ENCODE measurements at places on chromosomes 7 and 10.

- no peak for DNase-seq
These were observed 11.8 kb upstream of the TNRC18 start for GRCh38 chr7:5435291-5436002.

- no peak for DNase-seq
These were observed 1521.3 kb downstream of the REEP3 start for GRCh38 chr10:65042496-65042895.

DNA sequence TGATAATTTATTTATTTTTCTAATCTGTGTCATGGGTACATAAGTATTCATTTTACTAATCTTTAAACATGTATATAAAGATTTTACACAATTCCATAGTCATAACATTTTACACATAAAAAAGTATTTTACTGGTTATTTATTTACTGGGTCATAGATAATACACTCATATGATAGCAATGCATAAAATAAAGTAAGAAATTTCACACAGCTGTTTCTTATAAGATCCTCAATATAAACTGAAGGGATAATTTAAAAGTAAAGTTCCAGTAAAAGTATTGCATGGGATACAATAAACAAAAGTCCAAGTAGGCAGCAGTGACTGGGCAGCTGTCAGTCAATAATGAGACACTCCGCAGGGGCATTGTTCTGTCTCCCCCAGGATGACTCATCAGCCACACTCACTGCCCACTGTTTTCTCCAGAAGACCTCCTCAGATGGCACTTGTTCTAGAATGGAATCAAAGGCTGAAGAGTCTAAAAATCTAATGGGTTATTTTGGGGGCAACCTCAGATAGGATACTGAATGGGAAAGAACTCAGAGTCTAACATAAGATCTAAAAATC lies 32.7 kb downstream of the DPY19L1 start:
- no peak for DNase-seq

- DNase-seq = no peak
These were observed 10.2 kb upstream of the HSPA12A start for GRCh38 chr10:116752563-116752962.

DNA sequence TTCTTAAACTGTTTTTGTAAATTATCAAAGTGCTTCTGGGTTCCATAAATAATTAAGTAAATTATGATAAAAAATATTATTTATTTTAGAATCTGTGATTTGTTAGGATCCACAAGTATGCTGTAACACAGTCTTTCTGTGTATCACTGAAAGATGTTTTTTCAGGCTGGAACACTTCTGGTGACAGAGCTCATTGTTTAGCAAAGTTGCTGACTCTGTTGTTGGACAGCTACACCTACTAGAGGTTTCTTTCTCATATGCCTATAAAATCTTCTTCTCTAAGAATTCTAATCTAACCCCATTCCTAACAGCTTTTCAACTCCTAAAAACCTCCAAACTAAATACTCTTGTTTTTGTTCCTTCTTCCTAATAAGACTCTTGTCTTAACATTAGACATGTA lies 176.8 kb downstream of the THSD7A start:
- DNase-seq = no peak

GRCh38 chr10:101851411-101852116 lies 8.0 kb upstream of the KCNIP2 start:
- DNase-seq = no peak

- no peak for DNase-seq
These were observed 155.6 kb upstream of the ADO start for GRCh38 chr10:62648921-62649320.

- DNase-seq = no peak
These were observed 67.3 kb upstream of the COL13A1 start for GRCh38 chr10:69734416-69734796.

DNA sequence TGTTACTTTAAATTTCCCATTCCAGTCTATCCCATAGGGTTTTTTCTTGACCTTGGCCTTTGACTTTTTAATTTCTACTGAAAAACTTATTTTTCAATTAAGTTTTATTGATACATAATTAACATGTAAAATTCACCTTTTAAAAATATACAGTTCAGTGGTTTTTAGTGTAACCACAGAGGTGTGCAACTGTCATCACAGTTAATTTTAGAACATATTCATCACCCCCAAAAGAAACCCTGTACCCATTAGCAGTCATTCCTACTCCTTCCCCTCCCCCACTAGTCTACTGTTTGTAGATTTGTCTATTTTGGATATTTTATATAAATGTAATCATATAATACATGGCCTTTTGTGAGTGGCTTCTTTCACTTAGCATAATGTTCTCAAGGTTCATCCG lies 96.5 kb upstream of the GJD4 start:
- DNase-seq = no peak

DNA sequence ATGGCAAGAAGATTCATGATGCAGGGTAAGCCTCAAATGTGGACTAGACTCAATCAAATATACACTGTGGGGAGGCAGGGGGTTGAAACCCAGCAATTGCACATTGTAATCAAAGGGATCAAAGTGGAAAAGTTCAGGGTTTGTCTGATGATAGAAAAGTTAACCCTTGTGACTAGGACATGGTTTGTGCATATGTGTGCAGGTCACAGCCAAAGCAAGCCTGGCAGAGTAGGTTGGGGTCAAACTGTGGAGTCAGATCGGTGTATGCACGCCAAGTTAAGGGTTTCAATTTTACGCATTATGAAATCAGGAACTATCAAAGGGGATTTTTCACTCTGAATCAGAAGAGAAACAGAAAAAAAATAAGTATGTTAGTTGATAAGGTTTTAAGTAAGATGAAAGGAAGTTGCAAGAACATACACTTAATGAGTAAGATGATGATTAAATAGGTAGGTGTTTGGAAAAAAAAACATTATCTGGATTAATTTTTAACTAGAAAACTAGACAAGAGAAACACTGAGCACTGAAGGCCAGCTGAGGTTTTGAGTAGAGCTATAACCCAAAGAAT lies 188.3 kb downstream of the DGKB start:
- no peak for DNase-seq

DNA sequence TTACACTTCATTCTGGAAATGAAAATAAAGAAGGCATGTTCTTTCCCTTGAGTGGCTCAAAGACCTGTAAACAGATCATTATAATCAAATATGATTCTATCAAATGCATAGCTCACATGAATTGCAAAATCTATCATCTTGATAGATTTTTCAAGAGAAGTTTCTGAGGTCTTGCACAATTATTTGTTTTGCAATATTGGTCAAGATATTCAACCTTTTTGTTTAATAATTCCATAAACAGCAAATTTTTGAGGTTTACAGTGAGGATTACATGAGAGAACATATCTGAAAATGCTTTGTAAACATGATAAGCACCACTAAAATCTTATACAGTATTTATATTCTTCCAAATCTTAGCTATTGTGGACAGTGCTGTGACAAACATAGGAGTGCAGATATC lies 160.8 kb downstream of the HDAC9 start:
- DNase-seq = no peak

DNA sequence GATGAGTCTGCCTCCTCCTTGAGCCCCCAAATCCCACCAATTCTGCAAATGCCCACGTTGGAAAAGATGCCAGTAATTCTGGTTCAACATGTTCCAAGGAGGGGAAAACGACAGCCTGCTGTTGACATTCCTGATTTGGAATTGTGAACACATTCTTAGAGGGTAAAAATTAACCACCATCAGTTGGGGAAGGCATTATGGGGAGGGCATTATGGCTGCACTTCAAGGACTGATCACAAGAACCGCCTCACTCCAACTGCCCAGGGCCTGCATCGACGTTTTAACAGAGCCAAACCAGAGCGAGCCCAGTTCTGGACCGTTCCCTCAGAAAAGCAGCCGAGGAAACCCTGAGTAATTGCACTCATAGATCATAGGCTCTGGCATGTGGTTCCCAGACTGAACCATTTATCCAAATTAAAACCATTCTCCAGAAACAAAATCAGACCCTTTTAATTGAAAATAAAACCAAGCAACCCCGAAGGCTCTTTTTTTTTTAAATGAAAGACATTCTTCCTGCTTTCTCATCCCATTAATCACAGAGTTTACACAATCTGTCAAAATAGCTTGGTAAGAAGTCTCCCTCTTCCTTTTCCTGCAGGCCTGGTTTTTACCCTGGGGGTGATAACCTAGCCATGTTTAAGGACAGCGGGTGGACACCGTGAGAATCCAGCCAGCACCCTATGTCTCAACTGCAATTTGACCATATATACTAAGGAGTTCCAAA lies 8.0 kb downstream of the TNS3 start:
- DNase-seq = no peak

DNA sequence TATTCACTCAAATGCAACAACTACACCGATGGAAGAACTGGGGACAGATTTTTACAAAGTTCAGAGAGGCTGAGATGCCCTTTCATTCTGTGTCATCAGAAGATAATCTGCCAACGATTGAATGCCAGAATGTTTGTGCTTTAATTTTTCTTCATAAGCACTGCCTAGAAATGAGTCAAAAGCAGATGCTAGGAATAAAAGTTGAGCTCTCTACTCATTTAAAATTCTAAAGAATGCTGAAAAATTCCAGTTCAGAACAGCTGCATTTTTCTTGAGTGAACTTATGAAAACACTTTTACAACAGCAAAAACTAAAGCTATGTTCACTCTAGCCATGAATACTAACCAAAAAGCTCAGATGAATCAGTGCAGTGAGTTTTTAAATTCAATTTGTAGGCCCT lies 22.3 kb upstream of the FAM133B start:
- DNase-seq = no peak

DNA sequence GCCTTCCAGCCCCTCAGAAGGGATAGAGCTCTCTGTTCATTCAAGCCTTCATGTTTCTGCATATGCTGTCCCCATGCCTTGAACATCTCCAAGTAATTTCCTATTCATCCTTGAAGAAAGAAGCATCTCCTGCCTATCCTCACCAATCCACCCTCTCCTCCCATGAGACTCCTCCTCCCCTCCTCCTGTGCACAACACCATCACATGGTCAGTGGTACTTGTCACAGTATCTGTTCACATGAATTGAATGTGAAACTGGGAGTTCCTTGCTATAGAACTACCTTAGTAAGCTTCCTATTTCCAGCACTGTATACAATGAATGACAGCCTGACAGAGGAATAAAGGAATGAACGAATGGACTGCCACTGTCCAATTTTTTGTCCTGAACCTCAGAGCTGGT lies 115.5 kb downstream of the GFRA1 start:
- DNase-seq = no peak

GRCh38 chr7:47477191-47478016 lies 104.5 kb downstream of the TNS3 start:
- DNase-seq = no peak

- DNase-seq = no peak
These were observed 26.4 kb upstream of the PRKAR2B start for GRCh38 chr7:107017965-107018719.

- no peak for DNase-seq
These were observed 617.2 kb downstream of the AUTS2 start for GRCh38 chr7:70215491-70215890.

- DNase-seq = no peak
These were observed 86.5 kb upstream of the SKAP2 start for GRCh38 chr7:26950889-26951288.

GRCh38 chr7:157278791-157279724 lies 57.7 kb upstream of the DNAJB6 start:
- DNase-seq = no peak

GRCh38 chr7:101984133-101984879 lies 166.9 kb downstream of the CUX1 start:
- DNase-seq = no peak

GRCh38 chr7:101819913-101820522 lies 2.6 kb downstream of the CUX1 start:
- no peak for DNase-seq

DNA sequence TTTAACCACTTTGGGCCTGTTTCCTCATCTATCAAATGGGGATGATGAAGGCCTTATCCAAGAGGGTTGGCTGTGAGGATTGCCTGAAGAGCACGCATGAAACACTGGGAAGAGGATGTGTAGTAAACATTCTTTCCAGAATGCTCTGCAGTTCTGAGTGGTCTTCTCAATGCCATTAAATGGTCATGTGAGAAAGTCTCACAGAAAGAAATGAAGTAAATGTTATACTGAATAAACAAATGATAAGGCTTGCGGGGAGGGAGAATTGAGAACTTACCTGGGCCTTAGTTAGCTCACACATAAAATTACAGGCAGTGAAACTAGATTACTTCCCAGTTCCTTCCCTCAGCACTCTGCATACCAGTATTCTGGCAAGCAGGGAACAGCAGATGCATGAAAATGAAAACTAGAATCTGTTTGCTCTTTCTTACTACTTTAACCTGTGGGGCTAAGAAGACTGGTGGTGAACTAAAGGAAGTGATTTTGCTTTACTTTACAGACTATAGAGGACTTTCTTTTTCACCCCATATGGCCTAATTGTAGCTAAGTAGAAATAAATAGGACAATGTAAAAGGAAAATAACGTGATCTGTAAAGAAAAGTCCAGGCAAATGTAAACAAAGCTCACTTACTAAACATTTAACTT lies 135.3 kb upstream of the CCDC6 start:
- no peak for DNase-seq

- no peak for DNase-seq
These were observed 2.3 kb downstream of the CABCOCO1 start for GRCh38 chr10:61664985-61665384.

- DNase-seq = no peak
These were observed 16.5 kb downstream of the AVL9 start for GRCh38 chr7:32511791-32512190.

DNA sequence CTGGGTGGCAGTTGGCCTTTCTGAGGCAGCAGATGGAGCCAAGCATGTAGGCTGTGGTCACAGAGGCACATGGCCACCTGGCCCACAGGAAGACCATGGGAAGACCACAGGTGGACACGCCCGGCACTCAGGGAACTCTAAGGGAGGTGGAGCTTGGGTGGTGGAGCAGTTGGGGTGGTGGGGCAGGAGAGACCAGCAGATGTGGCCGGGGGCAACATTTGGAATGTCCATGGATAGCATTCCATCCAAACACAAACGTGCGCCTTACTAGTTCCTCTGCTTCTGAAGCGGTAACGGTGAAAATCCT lies 290.9 kb downstream of the PTPRN2 start:
- DNase-seq = no peak

DNA sequence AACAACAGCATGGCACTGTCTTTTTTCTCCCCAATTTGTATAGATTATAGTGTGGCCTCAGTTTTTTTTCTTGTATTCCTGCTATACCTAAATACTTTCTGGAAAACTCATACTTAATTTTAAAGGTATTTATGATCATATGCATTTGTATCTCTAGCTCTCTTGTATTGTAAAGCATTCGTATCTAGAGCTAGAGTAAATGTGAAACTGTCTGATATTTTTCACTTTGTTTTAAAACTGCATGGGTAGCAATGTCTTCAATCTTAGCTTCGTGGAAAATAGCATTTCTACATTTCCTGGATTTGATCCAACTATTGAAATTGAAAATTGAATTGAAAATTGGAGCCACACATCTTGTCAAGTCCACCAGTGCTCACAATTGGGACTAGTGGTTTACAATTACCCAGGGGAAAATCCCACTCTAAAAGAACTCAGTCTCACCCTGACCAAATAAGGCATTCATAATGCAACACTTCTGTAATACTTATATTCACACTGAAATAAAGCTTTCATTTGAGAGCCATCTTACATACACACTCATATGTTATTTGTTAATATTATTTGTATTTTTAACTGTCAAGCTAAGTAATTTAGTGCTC lies 51.3 kb upstream of the KLF6 start:
- DNase-seq = no peak

GRCh38 chr10:131453721-131454634 lies 142.5 kb upstream of the TCERG1L start:
- no peak for DNase-seq

- no peak for DNase-seq
These were observed 241.5 kb downstream of the DYNC1I1 start for GRCh38 chr7:96013836-96014235.
